ENCODE measurements at places on chromosomes 5 and 9.

DNA sequence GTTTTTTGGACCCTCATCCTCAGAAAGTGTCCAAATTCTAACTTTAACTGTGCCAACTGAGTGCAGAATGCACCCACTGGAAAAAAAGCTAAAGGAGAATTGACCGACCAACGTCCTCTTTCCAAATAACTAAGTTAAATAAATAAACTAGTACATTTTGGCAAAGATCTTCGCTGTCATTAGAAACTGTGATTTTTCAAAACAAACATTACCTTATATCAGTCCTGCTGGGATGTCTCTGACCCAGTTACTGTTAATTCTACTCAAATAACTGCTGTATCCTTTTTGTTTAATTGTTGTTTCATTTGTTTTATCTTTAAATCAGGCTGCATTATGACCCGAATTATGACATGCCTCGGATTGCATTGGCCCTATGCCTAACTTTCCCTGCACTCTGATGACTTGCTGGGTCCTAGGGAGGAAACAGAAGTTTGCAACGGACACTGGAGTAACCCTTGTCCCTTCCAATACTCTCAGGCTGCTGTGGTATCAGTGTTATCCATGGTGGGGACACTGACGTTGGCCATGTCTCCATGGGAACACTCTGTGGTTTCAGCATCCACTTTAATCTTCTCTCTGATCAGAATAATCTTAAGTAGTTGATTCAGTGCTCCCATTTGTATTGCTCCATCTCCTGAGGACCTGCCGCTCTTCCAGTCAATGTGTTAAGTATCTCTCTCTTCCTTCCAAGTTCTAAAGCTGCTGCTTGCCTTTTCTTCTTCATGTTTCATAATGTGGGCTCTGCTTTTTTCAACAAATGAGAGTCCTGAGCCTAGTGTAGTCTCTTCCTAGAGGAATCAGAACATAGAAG is 11.1 kb upstream of the IFNA5 start:
- DNase-seq = no peak

GRCh38 chr5:102760815-102761214 is 5.7 kb downstream of the PAM start:
- no peak for DNase-seq

DNA sequence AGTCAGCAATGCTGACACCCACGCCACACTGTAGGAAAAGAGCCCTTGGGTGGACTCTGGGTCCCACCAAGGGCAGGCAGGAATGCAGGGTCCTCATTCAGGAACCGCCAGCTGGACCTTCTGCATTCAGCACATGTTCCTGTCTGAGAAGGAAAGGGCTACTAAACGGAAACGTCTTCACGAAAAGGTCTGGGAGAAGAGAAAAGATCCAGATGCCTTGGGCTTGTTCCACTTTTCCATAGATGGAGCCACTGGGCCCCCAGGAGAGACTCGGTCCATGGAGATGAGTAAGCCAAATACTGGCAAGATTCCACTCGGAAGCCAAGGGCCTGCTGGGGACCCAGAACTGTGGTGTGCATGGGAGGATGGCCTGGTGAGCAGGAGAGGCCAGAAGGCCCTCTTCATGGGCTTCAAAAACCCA is 38.4 kb downstream of the LHFPL2 start:
- DNase-seq = no peak

DNA sequence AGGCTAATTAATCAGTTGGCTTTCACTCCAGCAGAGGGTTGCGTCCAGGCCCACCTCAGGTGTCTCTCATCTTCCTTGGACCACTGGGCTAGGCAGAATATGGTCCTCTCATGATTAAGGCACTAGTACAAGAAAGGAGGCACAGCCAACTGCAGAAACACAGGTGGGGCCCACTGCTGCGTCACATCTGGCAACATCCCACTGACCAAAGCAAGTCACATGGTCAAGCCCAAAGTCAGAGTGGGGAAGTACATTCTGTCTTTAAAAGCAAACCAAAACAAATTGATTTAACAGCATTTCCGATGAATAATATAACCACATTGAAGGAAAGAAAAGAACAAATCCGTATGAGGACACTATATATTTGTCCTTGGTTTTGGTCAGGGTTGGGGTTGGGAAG is 28.0 kb upstream of the UBTD2 start:
- no peak for DNase-seq

DNA sequence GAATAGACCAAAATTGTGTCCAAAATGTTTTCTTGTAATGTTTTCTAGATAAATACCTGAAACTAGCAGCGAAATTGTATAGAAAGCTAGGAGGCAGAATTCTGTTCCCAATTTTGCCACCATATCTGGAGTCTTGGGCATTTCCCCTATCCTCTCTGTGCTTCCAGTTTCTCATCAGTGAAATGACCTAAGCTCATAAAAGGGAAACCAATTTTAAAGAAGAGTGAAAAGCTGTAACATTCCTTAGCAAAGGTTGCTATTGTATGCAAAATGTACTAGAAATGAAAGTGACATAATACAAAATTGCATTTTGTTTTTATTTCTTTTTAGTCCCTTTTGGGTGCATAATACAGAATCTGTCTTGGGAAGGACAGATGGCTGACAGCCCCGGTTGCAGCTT is 36.8 kb upstream of the CAST start:
- DNase-seq = no peak

- no peak for DNase-seq
These were observed 116.8 kb upstream of the TNFAIP8 start for GRCh38 chr5:119239119-119239417.

DNA sequence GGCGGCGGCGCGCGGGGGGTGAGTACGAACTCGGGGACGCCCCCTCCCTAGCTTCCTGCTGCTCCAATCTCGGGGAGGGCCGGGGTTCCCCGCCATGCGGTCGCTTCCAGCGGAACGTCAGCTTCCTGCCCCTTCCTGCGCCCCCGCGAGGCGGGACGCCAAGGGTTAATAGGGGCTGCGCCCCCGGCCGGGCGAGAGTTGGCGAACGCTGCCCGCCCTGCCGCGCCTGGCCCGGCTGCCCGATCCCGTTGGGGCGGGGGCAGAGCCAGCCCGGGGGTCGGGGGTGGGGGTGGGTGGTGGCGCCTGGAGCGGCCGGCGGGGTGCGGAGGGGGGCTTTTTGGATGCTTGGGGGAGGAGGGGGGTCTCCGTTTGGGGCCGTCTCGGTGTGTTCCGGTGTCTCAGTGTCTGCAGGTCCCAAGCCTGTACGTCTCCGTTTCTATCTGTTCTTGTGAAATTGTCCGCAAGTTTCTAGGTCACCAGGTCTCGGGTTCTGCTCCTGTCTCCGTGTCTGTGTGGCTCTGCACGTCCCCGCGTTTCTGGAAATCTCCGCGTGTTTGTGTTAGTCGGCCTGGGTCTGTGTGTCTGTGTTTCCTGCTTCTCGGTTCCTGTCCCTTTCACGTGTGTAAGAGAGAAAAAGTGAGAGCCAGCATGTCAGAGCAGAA is 789 bp downstream of the COL27A1 start:
- no peak for DNase-seq

GRCh38 chr5:116145416-116145815 is 60.6 kb downstream of the COMMD10 start:
- no peak for DNase-seq

DNA sequence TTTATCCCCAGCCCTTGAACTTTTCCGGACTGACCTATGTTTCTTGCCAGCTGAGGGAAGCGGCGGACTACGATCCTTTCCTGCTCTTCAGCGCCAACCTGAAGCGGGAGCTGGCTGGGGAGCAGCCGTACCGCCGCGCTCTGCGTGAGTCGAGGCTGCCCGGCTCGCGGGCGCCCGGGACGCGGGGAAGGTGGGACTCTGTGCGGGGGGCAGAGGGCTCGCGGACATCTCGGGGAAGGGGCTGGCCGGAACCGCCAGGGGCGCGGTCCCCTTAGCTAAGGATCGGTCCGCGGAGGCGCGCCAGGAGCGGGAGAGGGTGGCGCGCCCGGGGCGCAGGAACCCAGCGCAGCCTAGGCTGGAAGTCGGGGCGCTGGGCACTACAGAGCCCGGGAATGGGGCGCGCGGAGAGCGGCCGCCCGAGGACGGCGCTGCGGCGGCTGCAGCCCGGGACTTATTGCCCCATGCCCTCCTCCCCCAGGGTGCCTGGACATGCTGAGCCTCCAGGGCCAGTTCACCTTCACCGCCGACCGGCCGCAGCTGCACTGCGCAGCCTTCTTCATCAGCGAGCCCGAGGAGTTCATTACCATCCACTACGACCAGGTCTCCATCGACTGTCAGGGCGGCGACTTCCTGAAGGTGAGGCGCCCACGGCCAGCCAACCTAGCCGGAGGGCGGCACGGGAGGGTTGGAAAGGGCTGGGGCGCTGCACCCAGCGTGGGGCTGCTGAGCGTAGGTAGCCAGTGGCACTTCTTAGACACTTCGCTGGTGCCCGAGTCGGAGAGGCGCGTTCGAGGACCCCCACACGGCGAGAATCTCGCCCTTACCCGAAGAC is 922 bp downstream of the CRHBP start:
- DNase-seq = peak; percentile 47

GRCh38 chr5:178330791-178331404 is 98.3 kb upstream of the PHYKPL start:
- no peak for DNase-seq

DNA sequence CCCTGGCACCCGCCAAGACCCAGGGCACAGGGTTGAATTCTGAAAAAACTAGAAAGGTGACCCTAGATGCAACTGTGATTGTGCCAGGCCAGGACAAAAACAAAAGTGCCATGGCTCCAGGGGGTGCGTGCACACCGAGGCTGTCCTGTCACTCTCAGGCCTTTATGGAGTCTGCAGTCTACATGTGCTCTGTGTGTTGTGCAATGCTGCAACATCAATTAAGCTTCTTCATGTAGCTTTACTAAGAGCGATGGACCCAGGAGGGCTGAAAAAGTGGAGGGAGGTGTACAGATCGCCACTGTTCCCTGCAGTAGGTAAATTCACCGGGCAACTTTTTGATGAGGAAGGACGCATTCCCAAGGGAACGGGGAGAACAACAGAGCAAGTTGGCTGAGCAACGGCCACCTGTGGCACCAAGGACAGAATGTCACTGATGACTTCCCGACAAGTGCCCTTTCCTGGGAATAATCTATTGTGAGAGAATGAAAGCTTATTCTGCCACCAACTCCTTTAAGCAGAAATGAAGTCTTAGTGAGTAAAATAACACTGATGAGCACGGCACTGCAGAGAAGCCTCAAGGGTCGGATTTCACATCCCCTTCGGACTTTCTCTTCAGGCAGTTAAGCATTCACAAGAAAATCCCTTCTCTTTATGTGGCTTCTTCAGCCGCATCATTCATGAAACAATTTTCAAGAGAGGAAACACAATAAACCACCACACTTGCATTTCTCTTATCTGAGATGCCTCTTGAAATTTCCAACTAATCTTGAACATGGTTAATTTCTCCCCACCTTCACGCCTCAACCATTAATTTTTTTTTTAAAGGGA is 149.6 kb downstream of the DROSHA start:
- no peak for DNase-seq

- no peak for DNase-seq
These were observed 10.7 kb downstream of the IFNA5 start for GRCh38 chr9:21294364-21294774.

DNA sequence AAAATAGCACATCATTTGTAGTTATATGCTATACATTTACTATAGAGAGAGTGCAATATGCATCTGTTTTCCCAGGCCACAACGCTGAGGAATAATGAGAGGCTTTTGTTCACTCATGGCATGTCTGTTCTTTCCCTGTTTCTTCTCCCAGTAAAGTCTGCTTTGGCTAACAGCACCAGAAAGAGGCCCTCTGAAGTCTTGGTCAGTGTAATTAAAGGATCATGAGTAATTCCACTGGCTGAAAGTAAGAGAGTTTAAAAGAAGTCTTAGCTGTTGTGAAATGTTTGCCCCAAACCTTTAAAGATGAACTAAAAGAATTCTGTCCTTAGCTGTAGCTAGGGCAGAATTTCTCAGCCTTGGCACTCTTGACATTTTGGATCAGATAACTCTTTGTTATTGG is 228.8 kb downstream of the TLE4 start:
- DNase-seq = no peak

- DNase-seq = no peak
These were observed 450.8 kb downstream of the NFIB start for GRCh38 chr9:13863112-13863511.

DNA sequence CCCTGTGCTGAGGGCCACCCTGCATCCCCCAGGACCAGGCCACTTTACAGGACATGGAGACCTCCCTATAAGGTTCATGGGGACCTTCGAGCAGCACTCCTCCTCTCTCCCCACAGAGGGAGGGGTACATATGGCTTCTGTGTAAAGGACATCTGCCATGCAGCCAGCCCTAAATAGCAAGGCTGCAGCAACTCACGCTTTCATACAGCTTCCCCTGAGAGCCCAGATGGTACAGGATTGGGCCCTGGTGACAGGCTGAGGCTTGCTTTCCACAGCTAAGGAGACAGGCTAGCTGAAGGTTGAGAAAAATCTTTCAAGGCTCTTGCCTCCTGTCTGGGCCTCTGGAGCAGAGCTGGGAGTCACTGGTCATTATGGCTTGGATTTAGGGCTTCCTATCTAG is 147.0 kb upstream of the ZNF366 start:
- no peak for DNase-seq

- DNase-seq = no peak
These were observed 78.5 kb upstream of the TGFBR1 start for GRCh38 chr9:99026271-99026955.

GRCh38 chr9:117073071-117073470 is 341.8 kb downstream of the ASTN2 start:
- no peak for DNase-seq

DNA sequence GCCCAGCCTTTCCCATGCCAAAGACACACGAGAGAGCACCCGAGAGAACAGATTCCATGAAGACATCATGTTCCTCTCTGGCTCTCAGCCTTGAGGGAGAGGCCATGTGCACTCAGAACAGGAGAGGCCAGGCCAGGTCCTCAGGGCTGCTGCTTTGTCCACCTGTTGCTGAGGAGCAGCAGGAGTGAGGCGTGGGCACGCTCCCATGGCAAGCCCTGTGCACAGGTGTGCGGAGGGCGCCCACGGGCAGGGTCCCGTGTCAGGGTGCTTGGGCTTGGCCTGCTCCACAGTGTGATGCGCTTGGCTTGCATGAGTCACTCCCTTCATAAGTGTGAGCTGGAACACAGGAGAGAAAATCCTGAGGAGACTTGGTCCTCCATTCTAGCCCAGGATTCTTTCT is 27.4 kb downstream of the ZNF354A start:
- DNase-seq = no peak

DNA sequence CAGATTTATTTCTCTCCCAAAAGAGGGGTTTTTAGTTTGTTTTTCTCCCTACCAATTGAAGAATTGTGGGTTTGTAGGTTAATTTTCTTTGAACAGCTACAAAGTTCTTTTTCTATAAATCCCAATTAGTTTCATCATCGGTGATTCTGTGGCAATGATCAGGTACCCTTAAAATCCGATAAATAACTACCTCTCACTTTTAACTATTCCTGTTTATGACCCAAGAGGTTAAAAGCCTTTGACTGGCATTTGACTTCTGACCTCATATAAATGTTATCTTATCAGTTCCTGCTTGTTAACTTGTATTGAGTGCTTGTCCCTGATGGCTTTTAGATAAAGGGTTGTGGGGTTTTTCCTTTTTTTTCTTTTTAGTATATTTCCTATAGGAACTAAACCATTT is 124.4 kb upstream of the TMEM161B start:
- no peak for DNase-seq
